ENCODE measurements at places on chromosomes 11 and 22.

- no peak for DNase-seq
Observed at GRCh38 chr11:95586661-95587060, 202.9 kb downstream of the FAM76B start.

- no peak for DNase-seq
Observed at GRCh38 chr22:27251563-27251962, 550.0 kb downstream of the MN1 start.

- DNase-seq = no peak
Observed at GRCh38 chr22:44554411-44554810, 56.4 kb upstream of the RTL6 start.

GRCh38 chr22:30612789-30613188, 5.8 kb downstream of the TCN2 start:
- no peak for DNase-seq

DNA sequence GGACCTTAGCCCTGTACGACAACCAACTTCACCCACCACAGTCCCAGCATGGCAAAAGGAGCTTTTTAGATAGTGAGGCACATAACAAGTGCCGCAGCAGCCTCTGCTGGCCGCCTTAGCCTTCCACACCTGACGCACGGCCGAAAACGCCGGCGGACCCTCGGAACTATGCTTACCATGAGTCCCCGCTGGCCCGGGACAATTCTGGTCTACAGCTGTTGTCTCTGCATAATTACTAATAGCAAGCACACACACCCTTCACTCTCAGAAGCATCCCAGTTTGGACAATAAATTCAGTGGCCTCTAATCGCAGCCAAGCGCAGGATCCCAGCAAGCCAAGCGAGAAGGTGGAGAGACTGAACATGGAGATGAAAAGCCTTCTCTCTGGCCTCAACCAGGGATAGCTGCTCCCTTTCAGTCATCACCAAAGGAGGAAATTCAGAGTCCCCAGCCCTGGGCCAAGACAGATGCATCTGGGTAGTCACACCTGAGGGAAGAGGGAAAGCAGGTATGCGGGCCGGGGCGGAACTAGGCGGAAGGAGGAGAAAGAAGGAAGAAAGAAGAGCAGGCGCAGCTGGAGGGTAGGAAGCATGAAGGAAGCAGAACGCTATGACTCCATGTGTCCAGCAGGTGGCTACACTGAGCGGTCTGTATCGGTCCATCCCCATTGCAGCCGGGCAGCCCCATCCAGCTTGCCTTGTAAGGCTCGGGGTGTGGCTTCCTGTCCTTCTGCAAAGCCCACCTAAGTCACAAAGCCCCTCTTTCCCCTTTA, 40.3 kb downstream of the BUD13 start:
- peak; percentile 33 for DNase-seq

GRCh38 chr11:90218606-90219005, 4.2 kb downstream of the CHORDC1 start:
- DNase-seq = no peak

- no peak for DNase-seq
Observed at GRCh38 chr11:65316227-65317024, 1.8 kb downstream of the CDC42EP2 start.

DNA sequence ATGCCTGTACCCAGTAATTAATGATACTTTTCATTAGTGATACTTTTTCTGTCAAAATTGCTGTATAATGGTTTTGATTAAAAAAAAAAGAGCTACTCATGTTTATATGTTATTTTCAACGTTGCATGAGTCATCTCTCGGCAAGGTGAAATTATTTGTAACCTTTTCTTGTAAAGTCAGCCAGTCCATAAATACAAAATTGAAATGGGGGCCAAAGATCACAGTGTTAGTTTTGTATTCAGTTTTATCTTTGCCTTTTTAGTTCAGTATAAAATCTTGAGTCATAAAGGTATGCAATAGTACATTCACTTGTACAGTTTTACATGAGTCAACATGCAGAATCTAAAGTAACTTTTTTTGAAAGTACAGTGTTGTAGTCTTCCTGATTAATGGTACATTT, 4.3 kb downstream of the ARHGEF12 start:
- no peak for DNase-seq

DNA sequence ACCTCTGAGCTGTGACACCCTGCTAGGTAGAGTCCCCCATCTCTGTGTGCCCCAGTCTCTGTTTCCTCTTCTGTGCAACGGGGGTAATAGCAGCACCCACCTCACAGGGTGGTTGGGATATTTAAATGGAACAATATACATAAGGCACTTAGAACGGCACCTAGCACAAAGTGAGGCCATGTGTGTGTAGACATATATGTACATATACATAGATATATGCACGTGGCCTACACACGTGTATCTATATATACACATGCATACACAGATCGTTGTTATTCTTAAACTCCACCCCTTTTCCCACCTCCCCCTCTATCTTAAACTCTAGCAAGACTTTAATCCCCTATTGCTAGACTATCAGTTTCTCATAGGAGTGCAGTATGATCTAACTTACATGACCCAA, 2.4 kb downstream of the WNT11 start:
- DNase-seq = no peak

- no peak for DNase-seq
Observed at GRCh38 chr11:47395223-47396048, 13.0 kb upstream of the SLC39A13 start.

GRCh38 chr11:58059007-58059350, 28.2 kb downstream of the OR6Q1 start:
- no peak for DNase-seq

- DNase-seq = no peak
Observed at GRCh38 chr22:23522623-23523251, 57.4 kb downstream of the IGLL1 start.

- DNase-seq = no peak
Observed at GRCh38 chr22:45584621-45585436, 82.1 kb downstream of the FBLN1 start.

DNA sequence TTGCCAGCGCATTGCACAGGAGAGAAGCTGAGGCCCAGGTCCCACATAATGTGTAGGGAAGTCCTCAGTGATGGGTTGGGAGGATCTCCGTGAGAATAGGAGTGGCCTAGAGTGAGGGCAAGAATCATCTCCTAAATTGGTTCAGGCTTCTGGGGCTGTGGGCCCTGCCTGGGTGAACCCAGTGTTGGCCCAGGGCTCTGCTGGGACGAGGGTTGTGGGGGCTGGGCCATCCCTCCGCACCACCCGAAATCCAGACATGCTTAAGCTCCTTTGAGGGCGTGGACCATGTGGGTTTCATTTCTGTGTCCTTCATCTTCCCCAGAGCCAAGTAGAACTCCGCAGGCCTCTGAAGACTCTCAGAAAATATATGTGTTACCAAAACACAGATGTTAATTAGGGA, 3.7 kb downstream of the MICALL1 start:
- DNase-seq = no peak

GRCh38 chr11:73625696-73626318, 20.6 kb upstream of the PLEKHB1 start:
- peak; percentile 54 for DNase-seq

GRCh38 chr22:40432157-40432556, 61.8 kb downstream of the SGSM3 start:
- DNase-seq = no peak

GRCh38 chr11:62256281-62256680, 13.7 kb upstream of the SCGB2A2 start:
- DNase-seq = no peak

- peak; percentile 20 for DNase-seq
Observed at GRCh38 chr11:100774859-100775258, 87.8 kb downstream of the ARHGAP42 start.

DNA sequence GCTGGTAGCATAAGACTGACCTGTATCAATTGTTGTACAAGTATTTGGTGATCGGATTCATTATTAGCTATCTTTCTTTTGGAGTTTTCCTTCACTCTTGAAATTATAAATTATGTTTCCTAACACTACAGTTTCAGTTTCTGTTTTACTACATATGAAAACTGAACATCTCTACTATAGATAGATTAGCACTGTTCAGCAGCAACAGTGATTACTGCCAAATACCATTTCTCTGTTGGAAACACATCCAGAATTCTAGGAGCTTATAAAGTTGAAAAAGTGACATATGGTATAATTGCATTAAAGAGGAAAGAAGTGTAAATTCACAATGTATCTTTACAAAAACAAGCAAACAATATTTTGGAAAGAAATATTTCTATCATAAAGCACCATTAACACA, 118.5 kb upstream of the GRIA4 start:
- DNase-seq = no peak

DNA sequence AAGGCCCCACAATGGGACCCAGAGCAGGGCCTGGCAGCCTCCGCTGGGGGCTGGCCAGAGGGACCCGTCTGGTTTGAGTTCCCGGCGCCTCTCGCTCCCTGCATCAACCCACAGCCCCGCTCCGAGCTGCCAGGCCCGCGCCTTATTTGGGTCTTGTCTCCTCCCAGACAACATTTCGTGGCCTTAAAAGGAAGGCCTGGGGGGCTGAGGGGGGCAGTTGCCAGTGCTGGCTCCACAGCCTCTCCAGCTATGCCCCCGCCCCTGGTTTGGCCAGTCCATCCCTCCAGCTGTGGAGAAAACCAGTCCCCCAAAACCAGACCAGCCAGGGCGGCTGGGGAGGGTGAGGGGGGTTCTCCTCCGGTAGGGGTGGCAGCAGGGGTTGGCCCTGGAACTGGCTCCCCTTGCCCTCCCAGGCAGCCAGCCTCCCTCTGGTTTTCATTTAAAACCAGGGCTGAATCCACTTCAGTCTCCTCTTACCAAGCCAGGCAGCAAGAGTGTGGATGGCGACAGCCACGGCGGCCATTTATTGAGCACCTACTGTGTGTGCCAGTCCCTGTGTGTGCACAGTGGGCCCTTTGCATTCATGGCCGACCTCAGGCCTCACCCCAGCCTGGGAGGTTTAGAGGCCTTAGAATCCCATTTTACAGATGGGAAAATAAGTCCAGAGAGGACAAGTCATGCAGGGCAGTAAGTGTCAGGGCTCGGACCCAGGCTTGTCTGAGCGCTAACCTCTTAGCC, 18.6 kb downstream of the EMID1 start:
- no peak for DNase-seq

DNA sequence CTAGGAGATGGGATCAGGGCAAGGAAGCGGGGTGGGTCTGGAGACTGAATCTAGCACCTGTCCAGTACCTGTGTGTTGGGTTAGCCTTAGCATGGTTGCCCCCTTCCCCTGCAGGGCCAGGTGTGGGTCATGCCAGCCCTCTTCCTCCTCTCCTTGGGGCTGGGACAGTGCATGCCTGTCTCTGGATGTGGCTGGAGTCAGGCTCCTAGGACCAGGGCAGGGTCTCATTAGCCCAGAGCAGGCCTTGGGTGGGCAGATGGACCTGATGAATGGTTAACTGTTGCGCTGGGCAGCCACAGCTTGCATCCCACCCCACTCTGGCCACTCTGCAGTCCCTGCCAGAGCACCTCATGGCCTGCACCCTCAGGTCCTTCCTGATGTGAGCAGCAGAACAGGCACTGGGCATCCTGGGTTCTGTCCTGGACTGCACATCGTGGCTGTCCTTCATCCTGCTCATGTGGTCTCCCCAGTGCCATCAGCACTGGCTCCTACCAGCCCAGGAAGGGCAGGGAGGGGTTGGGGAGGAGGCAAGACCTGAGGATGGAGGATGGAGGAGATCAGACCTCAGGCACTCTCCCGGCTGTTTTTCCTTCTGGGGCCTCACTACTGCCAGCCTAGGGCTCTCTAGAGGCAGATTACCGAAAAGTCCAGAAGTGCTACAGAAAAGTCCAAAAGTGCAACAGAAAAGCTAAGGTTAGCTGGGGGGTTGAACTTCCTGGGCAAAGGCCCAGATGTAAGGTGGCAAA, 12.8 kb upstream of the CHRM1 start:
- DNase-seq = no peak

GRCh38 chr11:7538031-7538430, 24.2 kb downstream of the PPFIBP2 start:
- DNase-seq = no peak
